ENCODE measurements at places on chromosomes 11 and 22.
A peak's percentile ranks its signal among the peaks of the same experiment; 100 is the strongest.

DNA sequence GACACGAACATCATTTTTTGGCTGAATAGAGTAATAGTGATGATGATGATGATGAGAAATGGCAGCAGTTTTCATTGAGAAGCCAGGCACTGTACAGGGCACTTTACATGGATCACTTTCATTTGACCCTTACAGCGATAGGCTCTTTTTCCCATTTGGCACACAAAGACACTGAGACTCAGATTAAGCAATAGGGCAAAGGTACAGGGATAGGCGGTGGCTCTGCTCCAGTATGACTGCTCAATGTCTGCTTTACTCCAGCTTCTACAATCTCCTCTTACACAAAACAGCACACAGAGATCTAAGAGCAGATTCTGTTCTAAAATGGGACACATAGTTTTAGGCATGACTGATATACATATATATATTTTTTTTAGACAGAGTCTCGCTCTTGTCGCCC lies 40.6 kb downstream of the MPPED2 start:
- no peak for DNase-seq

DNA sequence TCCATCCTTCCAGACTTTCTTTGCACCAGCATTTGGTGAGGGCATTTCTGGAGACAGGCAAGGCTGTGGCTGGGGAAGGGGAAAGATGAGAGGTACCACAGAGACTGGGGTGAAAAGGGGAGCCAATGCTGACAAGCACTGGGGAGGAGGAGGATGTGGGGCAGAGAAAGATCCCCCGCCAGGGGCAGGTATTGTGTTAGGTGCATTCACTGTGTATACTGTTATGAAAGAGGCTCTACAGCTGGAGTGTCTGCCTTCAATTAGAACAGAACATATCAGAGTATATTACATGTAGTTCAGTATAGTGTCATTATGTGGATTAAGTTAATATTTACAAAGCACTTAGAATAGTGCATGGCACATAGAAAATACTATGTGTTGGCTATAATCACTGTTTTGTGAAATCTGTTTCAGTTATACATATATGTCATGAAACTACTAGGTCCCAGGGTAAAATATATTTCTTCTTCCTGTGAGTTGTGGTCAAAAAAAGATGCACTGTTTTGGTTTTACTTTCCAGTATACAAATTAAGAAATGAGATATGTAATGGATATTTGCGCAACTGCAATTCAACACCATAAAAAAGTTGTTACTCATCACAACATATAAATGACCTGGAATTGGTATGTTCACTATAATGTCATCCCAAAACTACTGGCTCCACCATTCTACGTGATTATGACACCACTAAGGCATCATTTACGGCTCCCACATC lies 8.4 kb downstream of the MSANTD2 start:
- DNase-seq: no peak

GRCh38 chr22:27462190-27462589 lies 339.4 kb downstream of the MN1 start:
- no peak for DNase-seq

DNA sequence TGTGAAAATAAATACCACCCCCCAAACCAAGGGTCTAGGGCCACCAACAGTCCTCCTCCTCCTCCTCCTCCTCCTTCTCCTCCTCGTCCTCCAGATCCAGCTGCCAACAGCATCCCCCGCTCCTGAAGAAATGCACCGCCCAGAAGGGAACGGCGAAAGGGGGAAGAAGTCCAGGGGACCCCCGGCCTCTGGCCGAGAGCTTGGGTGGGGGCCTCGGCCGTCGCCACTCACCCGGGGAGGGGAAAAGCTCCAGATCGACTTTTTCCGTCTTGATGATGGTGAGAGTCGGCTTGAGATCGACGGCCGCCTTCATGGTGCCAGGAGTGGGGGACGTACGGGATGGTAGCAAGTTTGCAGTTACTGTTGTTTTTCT lies 65.7 kb downstream of the ETS1 start:
- peak; percentile 37 for DNase-seq

- DNase-seq: peak; percentile 52
Observed at GRCh38 chr11:63769042-63769713, 603 bp upstream of the ZFTA start.
